Left lung (tissue), 14 donors: ENCODE measurements at places on chromosomes 12 and 14.

GRCh38 chr14:67764496-67764895, 51.9 kb downstream of the ZFYVE26 start:
- DNase-seq: no peak

DNA sequence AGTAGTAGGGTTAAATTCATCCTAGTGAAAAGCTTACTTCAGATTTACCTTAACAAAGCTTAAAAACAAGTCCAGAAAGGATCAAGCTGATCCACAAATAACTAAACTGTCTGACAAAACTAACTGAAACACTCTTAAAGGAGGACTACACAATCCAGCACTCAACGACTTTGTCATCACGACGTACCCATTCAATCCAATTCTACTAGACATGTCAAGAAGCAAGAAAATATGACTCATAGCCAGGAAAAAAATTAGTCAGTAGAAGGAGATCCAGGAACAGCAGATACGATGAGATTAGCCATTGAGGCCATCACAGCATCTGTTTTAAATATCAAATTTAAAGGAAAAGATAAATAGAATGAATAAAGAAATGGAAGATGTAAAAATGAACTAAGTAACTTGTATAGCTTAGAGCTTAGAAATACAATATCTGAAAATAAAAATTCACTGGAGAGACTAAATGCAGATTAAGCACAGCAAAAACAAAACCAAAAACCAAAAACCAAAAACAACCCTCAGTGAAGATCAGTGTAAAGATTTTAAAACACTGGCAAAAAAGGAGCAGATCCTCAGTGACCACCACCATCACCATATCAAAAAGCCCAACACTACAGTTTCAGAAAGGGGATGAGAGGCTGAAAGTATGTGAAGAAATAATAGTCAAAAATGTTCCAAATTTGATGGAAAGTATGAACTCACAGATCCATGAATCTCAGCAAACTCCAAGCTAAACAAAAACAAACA, 95.0 kb upstream of the CCND2 start:
- DNase-seq: no peak

DNA sequence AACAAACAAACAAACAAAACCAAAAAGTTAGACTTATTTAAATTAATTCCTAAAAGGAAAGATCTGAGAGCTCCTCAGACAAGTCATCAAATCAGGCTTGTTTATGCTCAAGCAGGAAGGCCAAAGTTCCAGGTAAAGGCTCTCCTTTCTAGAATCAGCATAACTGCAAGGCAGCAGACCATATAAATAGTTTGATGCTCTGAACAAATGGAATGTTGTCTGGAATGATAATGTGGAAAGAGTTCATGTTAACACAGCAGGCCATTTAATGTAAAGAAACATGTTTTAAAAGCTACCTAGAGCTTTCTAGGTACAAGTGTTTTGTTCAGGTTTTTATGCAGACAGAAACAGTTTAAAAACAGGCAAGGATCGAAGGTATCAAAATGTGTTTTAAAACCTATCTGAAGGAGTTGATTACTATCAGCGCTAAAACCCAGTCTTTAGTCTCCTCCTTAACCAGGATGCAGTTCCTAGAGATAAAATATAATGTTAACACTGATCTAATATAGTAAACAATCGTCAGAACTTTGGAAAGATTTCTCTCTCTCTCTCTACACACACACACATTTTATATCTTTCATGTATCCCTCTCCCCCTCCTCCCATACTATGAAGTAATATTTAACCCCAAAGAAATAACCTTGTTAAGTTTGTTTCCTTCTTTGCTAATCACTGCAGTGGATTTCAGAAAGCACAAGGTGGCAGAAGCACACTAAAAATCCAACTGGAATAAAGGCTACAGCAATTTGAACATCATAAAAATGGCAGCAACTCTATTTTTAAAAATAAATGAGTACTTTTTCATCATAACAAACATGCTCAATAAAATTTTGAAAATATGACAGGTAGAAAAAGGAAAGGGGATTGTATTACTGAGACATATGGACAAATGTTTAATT, 135.5 kb downstream of the PAWR start:
- DNase-seq: no peak

GRCh38 chr14:74858022-74858421, 17.9 kb downstream of the PROX2 start:
- DNase-seq: no peak

DNA sequence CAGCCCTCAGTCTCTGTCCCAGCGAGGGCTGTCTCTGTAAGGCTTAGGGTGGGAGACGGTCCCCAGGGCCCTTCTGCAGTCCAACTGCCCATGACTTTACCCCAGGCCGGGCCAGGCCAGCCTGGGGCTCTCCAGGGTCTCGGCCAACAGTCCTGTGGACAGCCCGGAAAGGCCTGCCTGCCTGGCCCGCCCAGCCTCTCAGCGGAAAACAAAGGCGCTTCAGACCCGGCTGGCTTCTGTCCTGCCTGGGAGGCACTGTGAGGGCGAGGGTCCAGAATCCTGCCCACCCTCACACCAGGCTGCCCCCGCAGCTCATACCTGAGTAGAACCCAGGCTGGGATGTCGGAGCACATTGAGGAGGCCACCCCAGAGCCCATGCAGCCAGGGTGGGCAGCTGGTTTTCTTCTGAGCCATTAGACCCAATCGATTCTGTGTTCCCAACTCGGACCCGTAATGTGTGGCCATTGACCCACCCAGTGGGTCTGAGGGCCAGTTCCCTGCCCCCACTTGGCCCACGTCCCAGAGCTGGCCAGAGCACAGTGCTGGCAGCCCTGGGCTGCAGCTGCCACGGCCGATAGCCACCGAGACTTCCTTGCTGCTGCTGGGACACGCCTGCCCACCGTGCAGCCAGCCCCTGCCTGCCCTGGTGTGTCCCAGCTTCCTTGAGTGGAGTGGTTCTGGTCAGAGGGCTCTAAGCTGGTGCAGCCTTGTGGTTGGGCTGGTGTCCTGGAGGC, 1.6 kb downstream of the CRIP2 start:
- DNase-seq: peak; percentile 67

DNA sequence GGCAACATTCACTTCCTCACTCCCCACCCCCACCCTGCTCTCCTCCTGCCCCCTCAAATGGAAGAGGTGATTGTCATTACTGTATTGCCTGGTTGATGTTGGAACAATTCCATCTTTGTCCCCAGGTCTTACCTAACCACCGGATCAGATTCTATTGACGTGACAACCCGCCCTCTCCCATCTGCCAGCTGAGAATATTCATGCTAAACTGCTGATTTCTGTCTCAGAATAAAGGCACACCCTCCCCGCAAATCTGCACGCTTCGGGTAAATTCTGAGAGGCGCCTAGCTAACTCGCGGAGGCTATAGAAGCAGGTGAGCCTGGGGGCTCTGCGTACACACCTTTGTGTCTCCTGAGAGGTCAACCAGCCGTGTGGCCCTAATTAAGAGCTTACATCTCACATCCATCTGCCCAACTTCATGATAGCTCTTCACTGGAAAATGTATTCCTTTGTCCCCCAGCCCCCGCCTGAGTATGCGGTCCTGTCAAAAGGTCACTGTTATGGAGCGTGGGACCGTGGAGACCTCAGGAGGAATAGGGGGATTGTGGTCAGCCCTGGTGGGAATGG, 1054.3 kb downstream of the VRK1 start:
- no peak for DNase-seq

GRCh38 chr14:59282378-59282765, 93.9 kb downstream of the DAAM1 start:
- DNase-seq: no peak

- no peak for DNase-seq
Measured at GRCh38 chr14:52061390-52061789, 7.5 kb downstream of the NID2 start.

- no peak for DNase-seq
Measured at GRCh38 chr12:11998944-11999315, 71.8 kb upstream of the BCL2L14 start.

- DNase-seq: no peak
Measured at GRCh38 chr14:37167151-37168047, 5.0 kb downstream of the SLC25A21 start.

- no peak for DNase-seq
Measured at GRCh38 chr12:23921099-23921856, 28.2 kb downstream of the SOX5 start.

DNA sequence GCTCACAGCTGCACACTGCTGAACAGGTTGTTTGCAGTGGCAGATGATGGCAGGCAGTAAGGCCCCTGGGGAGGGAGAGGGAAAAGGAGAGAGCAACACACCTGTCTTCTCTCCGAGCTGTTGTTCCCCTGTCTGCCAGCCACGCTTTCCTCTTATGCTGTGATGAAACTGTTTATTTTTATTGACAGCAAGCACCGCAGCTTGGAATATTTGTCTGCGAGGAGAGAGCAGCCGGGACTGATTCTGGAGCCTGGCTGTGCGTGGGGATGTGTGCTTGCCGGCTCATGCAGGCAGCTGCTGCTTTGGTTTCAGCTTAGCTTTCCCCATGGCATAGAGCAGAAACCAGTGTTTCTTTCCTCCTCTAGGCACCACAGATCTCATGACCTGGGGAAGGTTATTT, 58.7 kb upstream of the KCNA5 start:
- no peak for DNase-seq

DNA sequence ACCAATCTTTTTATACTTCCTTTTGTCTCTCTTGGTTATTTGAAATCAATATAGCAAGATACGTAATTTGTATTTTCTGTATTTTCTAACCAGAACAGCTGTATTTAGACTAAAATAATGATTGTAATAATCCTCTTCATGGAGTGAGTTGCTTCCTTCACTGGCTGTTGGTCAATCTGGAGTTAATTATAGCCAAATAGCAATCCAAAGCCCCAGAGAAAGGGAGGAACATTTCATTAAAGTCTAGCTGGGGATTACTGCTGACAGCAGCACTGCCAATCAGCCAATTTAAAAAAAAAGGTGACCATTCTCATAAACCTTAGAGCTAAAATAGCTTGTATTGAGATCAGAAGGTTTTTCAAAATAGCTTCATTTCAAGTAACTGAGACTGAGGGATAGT, 118.0 kb downstream of the TRHDE start:
- no peak for DNase-seq

DNA sequence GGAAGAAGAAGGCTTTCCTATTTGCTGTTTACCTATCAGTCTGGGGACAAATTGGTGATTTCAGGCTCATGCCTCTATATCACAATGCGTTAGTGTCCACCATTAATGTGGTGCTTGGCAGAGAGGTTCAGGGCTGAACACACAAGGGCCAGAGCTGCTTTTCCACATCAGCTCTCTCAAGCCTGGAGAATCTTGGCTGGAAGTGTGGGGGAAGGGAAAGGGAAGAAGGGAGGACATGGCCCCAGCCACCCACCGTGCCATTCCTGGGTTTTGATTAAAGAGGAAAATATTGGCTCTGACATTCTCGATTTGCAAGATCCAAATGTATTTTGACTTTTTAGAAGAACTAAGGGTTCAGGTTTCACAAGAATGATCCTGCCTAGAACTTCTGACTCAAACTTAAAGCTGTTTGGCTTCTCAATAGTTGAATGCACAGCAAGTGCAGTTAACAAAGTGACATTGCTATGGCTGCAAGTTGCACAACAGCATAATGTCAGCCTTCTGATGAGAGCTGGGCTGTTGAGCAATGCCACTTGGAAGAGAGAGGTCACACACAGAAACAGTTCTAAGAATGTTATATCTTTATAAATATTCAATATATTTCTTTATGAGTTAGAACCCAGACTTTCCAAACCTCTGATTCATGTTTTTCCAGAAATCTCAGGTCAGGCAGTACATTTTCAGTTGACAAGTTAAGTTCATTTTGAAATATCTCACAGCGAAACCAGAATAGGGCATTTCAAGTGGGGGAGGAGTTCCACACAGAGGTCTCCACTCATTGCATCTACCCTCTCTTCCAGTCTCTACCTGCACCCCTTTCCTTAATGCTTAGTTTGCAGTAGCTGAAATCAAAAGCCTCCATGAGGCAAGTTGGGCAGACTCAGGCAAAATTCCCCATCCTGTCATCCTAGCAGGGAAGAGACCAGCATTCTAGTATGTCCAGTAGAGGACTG, 25.3 kb downstream of the IGF1 start:
- peak; percentile 69 for DNase-seq

DNA sequence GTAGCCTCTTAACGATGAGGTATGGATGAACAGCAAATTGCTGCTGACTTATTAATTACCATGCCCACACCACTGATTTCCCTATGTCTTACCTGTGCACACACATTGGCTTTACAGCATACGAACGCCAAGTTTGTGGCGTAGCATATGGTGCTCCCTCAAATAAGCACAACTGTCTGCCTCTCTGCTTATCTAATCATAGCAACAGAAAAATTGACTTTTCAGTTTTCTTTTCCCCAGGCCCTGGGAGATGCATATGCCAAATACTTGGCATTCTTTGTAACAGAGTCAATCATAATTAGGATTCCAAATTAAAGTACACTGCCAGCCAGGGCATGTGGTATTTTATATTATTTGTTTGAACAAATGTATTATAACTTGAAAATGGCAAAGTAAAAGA, 625.5 kb downstream of the DIO2 start:
- DNase-seq: no peak

- DNase-seq: no peak
Measured at GRCh38 chr14:82067221-82067875, 533.7 kb upstream of the SEL1L start.

DNA sequence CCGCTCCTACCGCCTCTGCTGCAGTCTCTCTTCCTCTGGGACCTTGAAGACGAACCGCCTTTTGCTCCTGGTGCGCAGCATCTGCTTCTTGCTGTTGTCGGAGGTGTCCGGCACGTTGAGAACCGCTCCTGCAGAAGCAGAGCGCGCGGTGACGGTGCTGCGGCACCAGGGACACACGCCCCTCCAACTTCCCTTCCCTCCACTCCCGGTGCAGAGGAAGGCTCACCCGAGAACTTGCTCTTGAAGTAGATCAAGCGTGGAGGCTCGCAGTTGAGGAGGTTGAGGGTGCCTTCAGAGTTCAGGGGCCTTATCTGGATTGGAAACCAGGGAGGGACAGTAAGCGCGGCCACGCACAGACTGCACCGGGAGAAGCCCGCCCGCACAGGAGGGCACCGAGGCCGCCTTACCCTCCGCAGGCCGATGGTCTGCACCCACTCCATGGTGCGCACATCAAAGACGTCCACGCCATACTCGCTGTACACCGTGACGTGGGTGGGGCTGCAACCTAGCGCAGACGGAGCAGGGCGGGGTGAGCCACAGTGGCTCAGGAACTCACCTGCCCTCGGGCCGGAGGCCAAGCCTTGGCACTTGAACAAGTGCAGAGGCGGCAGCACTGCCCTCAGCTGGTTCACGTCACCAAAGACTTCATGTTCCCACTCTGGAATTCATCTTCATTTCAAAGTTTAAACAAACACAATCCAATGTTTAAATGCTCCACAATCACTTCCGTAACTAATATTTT, 17.5 kb downstream of the AMN start:
- peak; percentile 92 for DNase-seq
